Right kidney (tissue), 9 donors: ENCODE measurements at places on chromosomes 1 and 21.
A peak's percentile ranks its signal among the peaks of the same experiment; 100 is the strongest.

GRCh38 chr1:20336105-20336605 lies 45.5 kb downstream of the VWA5B1 start:
- DNase-seq = no peak

- no peak for DNase-seq
Measured at GRCh38 chr1:151287767-151288500, 5.8 kb downstream of the ZNF687 start.

- DNase-seq = no peak
Measured at GRCh38 chr1:44326821-44327465, 28.1 kb downstream of the ERI3 start.

DNA sequence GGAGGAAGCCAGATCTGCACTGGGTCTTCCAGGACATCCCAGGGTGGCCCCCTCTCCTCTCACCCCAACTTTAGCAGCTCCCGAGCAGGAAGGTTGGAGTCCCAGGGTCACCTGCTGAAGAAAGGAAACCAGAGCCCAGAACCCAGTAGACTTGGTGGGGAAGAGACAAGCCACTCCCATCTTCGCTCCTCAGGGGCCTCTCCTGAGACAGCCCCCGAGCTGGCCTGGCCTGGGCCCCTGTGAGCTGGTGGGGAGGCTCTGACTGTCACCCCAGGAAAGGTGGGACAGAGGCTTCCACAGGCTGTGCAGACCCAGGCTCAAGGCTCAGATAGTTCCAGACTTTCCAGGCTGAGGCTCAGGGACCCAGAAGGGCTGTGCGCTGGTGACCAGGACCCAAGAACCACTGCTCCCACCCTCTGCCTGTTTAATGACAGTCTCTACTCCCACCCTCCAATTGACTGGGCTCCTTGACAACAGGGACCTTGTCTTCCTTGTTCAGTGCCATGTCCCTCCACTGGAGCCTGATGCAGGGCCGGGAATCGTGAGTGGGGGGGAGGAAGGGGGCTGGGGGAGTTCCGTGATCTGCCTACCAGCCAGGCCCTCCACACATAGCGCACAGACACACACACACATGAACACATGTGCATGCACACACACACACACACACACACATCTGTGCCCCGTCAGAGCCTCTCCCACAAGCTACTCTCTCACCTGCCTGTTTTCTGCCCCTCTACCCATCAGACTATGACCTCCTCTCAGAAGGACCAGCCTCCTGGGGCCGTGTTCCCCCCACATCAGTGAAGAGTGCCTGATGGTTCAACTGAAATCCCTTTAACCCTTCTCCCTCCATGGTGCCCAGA lies 401.2 kb downstream of the MATN1 start:
- DNase-seq = no peak

DNA sequence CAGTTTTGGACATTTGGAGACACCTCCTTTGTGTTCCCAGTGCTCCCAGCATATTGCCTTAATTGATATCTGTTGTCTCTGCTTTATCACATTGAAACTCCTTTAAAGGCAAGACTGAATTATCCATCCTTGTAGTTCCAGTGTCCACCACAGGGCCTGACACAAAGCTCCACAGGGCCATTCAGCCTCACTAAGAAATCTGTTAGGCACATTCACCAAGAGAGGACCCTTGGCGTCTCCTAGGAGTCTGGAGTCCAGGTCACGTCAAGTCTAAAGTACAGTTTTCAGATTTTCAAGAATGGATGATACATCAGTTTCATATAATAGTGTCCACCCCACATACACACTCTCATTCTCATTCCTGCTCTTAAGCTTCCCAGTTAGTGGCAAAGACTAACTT lies 4.8 kb downstream of the ACP6 start:
- DNase-seq = no peak

GRCh38 chr1:183609313-183609712 lies 19.1 kb upstream of the NCF2 start:
- no peak for DNase-seq

DNA sequence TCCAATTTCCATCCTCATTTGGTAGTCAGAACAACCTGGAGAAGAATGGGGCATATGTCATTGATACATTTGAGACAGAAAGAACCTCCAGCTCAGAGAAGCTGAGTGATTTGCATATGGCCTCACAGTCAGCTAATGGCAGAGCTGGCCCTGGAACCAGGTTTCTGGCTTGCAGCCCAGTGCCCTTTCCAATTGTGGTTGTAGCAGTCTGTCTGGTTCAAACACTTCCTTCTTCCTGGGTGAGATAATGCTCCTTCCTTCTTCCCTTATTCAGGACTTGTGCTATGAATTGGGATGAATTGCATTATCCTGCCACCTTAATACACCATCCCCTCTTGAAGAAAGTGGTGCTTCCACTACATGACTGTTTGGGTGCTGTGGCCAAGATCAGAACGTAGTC lies 24.2 kb downstream of the SLC5A9 start:
- DNase-seq = no peak

DNA sequence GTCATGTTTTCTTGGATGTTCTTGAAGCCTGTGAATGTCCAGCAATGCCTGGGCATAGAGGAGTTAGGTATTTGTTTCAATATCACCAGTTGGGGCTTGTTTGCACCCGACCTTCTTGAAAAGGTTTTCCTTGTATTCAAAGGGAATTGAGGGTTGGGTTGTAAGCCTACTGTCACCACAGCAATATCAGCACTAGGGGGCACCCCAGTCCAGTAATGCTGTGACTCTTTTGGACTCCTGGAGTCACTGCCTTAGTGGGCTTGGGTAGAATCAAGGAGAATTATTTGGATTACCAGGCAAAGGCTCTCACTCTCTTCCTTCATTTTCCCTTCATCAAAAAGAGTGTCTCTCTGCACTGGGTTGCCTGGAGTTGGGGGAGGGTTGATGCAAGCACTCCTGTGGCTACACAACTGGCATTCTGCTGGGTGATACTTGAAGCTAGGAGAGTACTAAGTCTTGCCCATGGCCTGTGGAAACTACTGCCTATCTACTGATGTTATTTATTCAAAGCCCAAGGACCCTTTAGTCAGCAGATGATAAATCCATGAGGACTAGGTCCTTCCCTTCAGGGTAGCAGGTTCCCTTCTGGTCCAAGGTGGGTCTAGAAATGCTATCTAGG lies 34.5 kb downstream of the OR10R2 start:
- DNase-seq = no peak

DNA sequence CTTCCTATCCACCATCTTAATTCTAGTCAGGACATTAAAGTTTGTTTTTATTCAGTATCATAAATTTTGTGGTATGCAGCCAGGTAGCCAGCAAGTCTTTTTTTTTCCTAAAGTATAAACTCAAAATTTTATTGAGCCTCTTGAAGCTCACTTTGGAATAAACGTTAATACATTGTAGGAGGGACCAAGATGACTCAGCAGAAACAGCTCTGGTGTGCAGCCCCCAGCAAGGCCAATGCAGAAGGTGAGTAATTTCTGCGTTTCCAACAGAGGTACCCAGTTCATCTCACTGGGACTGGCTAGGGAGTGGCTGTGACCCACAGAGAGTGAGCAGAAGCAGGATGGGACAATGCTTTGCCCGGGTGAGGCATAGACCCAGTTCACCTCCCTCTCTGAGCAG lies 9.7 kb upstream of the OR2M3 start:
- no peak for DNase-seq

DNA sequence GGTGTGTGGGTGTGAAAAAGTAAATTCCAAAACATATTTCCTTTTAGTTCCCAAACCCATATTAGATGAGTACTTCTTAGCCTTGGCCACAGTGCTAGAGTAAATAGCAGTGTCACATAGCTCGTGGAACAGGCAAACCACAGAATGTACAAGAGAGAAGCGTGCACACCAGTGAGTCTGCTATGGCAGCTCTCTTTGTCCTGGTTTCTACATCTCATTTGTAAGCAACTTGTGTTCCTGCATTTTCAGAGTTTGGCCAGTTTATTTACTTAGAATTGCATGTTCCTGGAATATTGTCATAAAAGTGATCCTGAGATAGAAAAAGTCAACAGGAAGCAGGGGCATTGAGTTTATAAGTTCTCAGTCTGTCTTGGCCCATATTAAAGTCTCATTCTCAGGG lies 142.1 kb downstream of the DHRS3 start:
- peak; percentile 29 for DNase-seq

DNA sequence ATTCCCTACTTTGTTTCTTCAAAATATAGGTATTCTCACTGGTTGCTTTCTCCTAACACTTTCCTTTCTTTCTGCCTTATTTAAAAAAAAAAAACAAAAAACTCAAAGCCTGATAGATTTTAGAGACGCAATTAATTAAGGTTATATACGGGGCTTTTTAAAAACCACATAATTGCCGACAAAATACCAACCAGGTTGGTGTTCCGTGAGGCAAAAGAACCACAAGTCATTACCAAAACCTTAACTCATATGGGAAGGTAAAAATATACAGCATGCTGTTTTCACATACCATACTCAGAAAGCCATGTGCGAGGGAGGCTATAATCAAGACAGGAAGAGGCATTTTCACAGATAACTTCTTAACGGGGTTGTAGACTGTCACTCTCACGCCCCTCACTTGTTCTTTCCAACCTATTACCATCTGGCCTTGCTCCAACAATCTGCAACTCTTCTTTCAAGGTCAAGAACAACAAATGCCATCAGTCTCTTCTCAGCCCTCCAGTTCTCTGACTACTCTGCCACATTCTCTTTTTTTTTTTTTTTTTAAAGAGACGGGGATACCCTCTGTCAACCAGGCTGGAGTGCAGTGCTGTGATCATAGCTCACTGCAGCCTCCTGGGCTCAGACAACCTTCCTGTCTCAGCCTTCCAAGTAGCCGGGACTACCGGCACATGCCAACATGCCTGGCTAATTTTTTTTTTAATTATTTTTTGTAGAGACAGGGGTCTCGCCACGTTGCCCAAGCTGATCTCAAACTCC lies 102.6 kb downstream of the APP start:
- no peak for DNase-seq

GRCh38 chr1:94854458-94855306 lies 34.5 kb downstream of the SLC44A3 start:
- peak; percentile 74 for DNase-seq

- DNase-seq = no peak
Measured at GRCh38 chr1:206808615-206809014, 36.3 kb upstream of the IL10 start.

DNA sequence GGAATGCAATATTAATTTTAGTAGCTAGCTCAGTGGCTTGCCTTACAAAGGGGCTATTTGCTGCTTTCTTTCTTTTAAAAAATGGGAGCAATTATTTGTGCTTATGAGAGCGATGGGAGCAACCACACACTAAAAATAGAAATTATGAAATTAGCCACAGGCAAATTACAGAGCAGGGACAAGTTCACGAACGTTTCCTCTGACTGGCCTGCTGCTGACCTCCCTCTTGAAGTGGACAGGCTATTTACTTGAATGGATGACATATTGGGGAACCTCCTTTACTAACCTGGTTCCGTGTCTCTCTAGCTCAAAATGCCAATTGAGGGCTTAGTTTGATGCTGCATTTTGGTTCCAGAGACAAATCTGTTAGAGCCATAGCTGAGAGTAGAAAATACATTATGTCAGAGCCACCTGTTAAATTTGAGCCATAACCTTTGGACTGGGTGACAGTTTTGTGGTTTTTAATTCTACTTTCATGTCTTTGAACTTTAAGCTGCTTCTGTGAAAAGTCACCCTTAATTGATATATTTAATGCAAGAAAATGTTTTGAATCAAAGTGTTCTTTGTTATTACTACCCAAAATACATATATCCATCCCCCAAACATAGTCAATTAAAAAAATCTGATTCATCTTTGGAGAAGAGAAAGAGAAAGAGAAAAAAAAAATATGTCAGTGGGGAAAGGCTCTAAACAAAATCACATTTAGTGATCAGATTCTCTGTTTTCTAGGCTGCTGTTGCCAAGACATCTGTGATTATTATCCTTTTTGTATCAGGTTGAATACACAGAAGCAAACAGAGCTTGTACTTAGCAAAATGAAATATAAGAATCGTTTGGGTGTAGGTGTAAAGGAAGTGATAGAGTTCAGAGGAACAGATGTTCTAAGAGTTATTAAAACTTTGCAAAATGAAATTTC lies 351.9 kb downstream of the ADGRL2 start:
- DNase-seq = no peak

GRCh38 chr1:220748089-220748934 lies at the start of gene MTARC2:
TSS of gene MTARC2 (plus strand) at chr1:220748322. CDS start at chr1:220748532, 210 bp downstream.
- peak; percentile 90 for DNase-seq

DNA sequence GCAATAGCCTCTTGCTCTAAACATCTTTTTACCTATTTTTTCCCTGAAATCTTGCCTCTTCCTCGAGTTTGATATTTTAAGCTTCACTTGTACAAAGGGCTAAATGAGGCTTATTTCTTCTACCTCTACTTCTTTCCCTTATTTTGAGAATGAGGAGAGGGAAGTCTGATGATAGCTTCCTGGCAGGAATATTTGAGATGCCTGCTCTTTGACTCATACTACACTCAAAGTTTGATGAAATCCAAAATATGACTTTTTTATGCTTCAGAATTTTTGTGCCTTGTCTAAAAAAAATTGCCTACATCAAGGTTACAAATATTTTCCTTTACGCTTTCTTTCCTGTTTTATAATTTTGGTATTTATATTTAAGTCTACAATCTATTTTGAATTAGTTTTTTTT lies 624.4 kb upstream of the PLXNA2 start:
- no peak for DNase-seq

GRCh38 chr21:36512971-36513370 lies 33.0 kb upstream of the CLDN14 start:
- DNase-seq = no peak

- DNase-seq = no peak
Measured at GRCh38 chr1:41312991-41313645, 48.1 kb upstream of the FOXO6 start.

GRCh38 chr1:116911779-116912469 lies 2.2 kb downstream of the PTGFRN start:
- DNase-seq = no peak

DNA sequence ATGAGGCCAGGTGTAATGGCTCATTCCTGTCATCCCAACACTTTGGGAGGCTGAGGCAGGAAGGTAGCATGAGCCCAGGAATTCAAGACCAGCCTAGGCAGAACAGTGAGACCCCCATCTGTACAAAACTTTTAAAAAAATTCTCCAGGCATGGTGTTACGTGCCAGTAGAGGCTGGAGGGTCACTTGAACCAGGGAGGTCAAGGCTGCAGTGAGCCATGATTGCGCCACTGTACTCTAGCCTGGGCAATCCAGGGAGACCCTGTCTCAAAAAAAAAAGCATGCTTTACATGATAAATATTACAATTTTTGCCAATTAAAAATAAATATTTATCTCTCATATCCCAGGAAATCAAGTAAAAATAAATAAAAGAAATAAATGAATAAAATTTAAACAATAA lies 17.6 kb upstream of the VPS45 start:
- DNase-seq = no peak

DNA sequence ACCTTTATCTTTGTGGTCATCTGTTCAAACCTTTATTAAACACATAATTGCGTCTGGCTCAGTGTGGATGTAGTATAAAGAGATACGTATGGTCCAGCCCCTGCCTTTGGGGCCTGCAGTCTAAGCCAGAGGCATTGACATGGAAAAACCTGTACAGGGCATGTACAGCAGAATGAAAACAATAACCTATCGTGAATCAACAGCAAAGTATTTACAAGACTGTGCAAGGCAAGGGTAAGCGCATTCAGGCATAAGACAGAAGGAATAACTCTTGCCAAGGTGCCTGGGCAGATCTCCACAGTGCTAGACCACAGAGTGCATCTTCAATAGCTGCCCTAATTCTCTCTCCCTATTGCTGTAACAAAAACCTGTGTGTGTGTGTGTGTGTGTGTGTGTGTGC lies 35.5 kb downstream of the KIRREL1 start:
- DNase-seq = no peak

GRCh38 chr1:237542525-237543418 lies 347.9 kb downstream of the ZP4 start:
- no peak for DNase-seq
